ENCODE measurements at places on chromosomes 4 and X. TPM values are rescaled to one million over a fixed set of nuclear protein-coding genes. Genes with fewer than 3 reads are reported as not detected.

Gene RHOXF1
- not detected for total RNA-seq

Gene PLK4
- total RNA-seq = 3.1 TPM

GRCh38 chr4:4421356-4421755 lies 34.5 kb downstream of the NSG1 start:
- no peaks in the 10 kb centered on the region for H3K4me1 ChIP-seq
- H3K27ac ChIP-seq = no peak overlapping the region
- no peak overlapping the region for H3K4me3 ChIP-seq
- DNase-seq = peak; percentile 60
- H3K27me3 ChIP-seq = no peaks in the 10 kb centered on the region
- peaks cover 26% of the 10 kb centered on the region for H3K36me3 ChIP-seq

Gene PF4V1
- not detected for total RNA-seq

Gene ACE2
- not detected for total RNA-seq

DNA sequence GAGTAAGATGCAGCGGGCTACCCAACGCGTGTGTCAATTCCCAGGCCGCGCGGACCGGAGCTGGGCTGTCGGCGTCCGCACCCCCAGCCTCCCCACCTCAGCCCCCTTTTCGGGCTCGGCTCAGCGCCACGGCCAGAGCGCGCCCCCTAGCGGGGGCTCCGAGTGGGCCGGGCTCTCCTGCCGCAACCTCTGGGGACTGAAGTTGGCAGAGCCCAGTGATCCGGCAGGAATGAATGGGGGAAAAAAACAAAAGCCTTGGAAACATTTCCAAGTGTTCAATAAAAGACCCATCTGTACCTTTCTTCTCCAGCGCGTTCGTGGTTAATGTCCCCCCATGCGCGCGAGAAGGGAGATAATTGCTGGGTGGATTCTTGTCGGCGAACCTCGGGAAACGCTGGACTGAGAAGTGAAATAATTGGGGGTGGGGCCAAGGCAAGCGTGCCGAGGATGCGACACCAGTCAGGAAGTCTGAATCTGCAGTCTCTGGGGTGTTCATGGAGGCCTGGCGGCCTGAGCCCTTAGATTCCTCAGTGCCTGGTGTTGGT lies 5.2 kb upstream of the ARX start:
- H3K4me3 ChIP-seq = peak overlapping the region; percentile 25
- H3K27ac ChIP-seq = no peak overlapping the region
- peaks cover 1% of the 10 kb centered on the region for H3K36me3 ChIP-seq
- no peak for DNase-seq
- H3K4me1 ChIP-seq = peaks cover 33% of the 10 kb centered on the region

Gene KANTR
- 6.6 TPM for total RNA-seq

DNA sequence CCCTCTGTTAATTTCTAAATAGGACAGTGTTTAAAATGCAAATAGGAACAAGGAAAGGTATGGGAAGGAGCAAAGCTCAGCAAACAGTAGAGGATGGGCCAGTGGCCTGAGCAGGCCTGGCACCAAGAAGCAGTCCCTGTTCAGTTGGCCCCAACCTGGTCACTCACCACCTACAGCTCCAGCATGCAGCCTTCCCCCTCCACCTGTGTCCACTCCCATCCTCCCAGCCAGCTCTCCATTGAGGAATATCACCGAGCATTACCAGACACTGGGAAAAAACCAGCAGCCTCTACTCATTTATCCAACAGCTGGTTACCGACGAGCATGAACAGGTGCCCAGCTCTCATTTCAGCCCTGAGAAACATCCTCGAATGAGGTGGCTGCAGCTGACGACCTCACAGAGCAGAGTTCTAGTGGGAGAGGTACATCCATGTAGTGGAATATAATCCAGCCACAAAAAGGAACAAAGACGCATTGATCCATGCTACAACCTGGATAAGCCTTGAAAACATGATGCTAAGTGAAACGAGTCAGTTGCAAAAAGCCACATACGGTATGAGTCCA lies 25.6 kb downstream of the CD99L2 start:
- H3K27me3 ChIP-seq = no peaks in the 10 kb centered on the region
- no peak overlapping the region for H3K4me3 ChIP-seq
- no peak for DNase-seq
- peaks cover 20% of the 10 kb centered on the region for H3K4me1 ChIP-seq
- no peak overlapping the region for H3K27ac ChIP-seq

GRCh38 chrX:82676386-82676785 lies 831.7 kb upstream of the POU3F4 start:
- H3K4me3 ChIP-seq = no peak overlapping the region
- no peak overlapping the region for H3K27ac ChIP-seq
- H3K36me3 ChIP-seq = no peaks in the 10 kb centered on the region
- H3K4me1 ChIP-seq = no peaks in the 10 kb centered on the region
- DNase-seq = no peak

DNA sequence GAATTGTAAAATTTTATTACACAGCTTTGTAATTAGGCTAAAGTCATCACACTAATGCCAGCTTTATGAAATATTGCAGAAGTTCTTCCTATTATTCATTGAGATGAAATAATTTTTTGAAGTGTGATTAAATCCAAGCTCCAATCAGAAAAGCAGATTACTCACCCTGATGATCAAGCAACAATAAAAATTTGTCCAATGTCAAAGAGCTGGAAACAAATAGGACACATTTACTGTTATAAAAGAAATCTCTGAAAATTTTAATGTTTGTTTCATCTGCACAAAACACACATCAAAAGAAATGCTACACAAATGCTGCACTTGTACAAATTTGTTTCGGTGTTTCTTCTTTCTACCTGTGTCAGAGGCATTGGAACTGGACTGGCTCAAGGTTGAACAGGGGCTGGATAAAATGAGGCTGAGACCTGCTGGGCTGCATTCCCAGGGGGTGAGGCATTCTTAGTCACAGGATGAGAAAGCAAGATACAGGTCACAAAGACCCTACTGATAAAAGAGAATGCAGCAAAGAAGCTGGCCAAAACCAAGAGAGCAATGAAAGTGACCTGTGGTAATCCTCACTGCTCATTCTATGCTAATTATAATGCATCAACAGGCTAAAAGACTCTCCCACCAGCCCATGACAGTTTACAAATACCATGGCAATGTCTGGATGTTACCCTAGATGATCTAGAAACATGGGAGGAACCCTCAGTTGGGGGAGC lies 78.3 kb downstream of the GASK1B start:
- H3K36me3 ChIP-seq = no peaks in the 10 kb centered on the region
- no peak overlapping the region for H3K27ac ChIP-seq
- H3K27me3 ChIP-seq = no peaks in the 10 kb centered on the region
- DNase-seq = no peak

DNA sequence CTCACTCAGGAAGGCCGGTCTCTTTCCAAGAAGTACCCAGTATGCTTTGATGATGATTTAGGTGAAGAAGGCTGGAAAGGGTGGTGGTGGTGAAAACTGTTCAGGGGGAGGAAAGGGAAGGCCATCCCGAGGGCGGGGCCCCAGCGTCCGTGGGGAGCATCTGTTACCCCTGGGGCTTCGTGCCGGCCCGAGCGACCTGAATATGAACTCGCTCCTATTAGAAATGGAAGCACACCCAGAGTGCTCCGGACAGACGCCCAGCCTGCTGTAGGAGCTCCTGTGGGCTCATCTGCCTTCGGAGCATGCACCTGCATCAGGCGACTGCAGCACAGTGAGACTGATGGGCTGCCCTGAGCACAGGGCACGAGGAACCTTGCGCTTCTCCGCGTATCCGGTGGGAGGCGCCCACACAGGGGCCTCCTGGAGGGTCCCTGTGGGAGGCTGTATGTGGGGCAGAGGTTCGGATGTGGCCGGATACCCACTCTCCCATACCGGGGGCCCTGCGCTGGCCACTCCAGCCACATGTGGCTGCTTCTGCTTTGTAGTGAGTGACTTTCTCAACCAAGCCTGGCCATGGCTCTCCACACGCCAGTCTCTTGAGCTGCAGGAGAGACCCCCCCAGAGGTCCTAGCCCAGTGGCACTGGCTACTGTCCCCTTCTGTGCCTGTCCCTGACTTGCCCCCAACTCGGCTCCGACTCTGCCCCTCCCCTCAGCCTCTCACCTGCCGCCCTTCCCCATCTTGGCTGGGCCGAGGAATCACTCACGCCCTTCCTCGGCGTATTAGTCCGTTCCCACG lies 36.7 kb downstream of the FGFRL1 start:
- no peak overlapping the region for H3K4me3 ChIP-seq
- H3K4me1 ChIP-seq = peaks cover 65% of the 10 kb centered on the region
- H3K36me3 ChIP-seq = no peaks in the 10 kb centered on the region
- peaks cover under 1% of the 10 kb centered on the region for H3K27me3 ChIP-seq
- H3K27ac ChIP-seq = peak overlapping the region; percentile 88

- no peaks in the 10 kb centered on the region for H3K27me3 ChIP-seq
- peaks cover 32% of the 10 kb centered on the region for H3K36me3 ChIP-seq
- no peak overlapping the region for H3K4me3 ChIP-seq
Measured at GRCh38 chr4:143202824-143203223, 18.1 kb downstream of the USP38 start.

Gene C4orf50
- total RNA-seq = not detected

DNA sequence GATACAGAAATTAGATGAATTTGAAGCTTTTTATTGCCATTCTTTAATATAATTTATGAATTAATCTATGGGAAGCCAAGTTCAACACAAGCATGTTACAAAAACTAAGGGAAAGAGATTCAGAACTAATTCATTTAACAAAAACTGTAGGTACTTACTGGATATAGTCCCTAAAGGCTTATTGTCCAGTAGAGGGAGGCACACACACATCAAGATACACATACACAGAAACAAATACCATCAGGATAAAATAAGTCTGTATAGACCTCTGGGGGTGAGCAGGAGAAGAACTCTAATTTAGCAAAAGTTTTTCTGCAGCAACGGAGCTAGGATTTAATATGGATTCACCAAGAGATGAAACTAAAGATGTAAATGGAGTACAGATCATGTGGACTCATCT lies 83.0 kb upstream of the IL13RA1 start:
- no peaks in the 10 kb centered on the region for H3K4me1 ChIP-seq
- no peak overlapping the region for H3K4me3 ChIP-seq
- no peak for DNase-seq
- no peaks in the 10 kb centered on the region for H3K27me3 ChIP-seq
- H3K27ac ChIP-seq = no peak overlapping the region

DNA sequence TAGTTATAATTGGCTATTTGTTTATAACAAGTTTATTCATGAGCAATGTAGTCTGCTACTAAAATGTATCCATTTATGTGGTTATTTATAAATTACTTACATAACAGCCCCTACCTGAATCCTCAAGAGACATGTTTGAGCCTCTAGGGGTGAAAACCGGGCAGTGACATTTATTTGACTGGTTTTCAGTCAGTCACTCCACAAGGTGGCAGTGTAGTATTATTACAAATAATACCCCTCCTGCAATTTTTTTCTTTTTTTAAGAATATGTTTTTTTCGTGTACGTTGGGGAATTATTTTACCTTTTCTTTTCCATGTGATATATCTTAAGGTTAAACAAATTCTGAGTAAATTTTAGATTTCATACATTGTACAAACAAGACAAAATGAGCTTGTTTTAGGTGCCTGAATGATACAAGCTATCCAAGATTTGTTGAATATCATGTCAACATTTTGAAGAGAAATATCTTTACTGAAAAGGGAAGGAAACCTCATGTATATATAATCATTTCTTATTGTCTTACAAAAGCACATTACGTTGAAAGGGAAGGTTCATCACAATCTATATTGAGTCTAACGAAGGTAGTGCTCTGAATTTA lies 598.7 kb upstream of the TECRL start:
- peaks cover 4% of the 10 kb centered on the region for H3K27me3 ChIP-seq
- no peak for DNase-seq
- no peak overlapping the region for H3K27ac ChIP-seq
- H3K4me1 ChIP-seq = no peaks in the 10 kb centered on the region
- H3K36me3 ChIP-seq = no peaks in the 10 kb centered on the region

- no peaks in the 10 kb centered on the region for H3K4me1 ChIP-seq
- H3K36me3 ChIP-seq = no peaks in the 10 kb centered on the region
- no peak for DNase-seq
- no peak overlapping the region for H3K4me3 ChIP-seq
- no peaks in the 10 kb centered on the region for H3K27me3 ChIP-seq
Measured at GRCh38 chrX:73262991-73263390, 48.3 kb upstream of the NAP1L2 start.

Gene MMGT1
- 27.6 TPM for total RNA-seq

DNA sequence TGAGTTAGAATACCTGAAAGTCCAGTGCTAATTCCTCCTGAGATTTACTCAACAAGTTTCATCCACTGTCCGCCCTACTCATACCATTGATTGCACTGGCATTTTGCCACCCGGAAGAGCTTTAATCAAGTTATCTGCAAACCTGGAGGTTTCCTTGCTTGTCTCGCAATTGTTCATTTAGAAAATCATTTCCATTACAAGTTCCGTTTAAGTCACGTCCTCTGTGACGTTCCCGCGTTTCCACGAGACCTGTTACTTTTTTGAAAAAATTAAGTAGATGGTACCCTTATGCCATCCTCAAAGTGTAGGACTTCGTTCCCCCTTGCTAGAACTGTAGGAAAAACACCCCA lies 761 bp upstream of the FRYL start:
- H3K36me3 ChIP-seq = no peaks in the 10 kb centered on the region
- H3K4me1 ChIP-seq = peaks cover 39% of the 10 kb centered on the region
- H3K27me3 ChIP-seq = no peaks in the 10 kb centered on the region

DNA sequence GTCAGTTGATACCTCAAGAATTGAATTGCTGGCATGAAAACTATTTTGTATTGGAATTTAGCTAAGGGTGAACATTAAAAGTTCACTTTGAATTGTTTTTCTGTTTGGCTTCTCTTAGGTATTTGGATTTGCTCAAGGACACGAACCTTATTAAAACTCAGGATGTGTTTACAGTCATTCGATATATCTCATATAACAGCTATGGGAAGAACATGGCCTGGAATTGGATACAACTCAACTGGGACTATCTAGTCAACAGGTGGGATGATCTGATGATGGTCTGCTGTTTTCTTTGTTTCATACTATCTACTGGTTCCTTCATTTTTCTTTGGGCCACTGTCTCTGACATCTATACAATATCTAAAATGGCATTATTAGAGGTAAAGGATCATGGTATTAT lies 69.7 kb downstream of the PITX2 start:
- H3K4me1 ChIP-seq = no peaks in the 10 kb centered on the region
- no peaks in the 10 kb centered on the region for H3K36me3 ChIP-seq
- H3K27me3 ChIP-seq = peaks cover 5% of the 10 kb centered on the region
- no peak overlapping the region for H3K27ac ChIP-seq
- no peak for DNase-seq

Gene SLC6A14
- total RNA-seq = not detected

Gene IL21
- total RNA-seq = not detected

Gene SSX2B
- total RNA-seq = not detected

Gene SRPX
- total RNA-seq = 33.5 TPM

Gene RBMXL3
- total RNA-seq = not detected

DNA sequence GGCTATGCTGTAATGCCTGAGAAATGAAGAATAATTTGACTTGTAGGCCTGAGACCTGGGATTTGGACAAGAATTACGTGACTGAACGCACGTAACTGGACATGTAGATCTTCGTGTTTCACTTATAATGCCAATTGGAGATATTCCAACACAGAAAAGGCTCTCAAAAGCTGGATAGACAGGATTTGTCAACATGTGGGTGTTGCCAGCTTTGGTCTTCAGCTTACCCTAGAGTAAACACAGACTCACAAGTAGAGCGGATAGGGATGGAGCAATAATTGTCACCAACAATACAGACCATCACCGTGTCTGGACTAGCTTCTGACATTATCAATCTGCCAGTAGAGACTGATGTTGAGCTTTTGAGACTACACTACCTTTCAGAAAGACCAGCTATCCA lies 1511.0 kb upstream of the ADGRL3 start:
- no peak overlapping the region for H3K27ac ChIP-seq
- no peaks in the 10 kb centered on the region for H3K27me3 ChIP-seq
- no peaks in the 10 kb centered on the region for H3K36me3 ChIP-seq

Data from chondrocyte (in vitro differentiated cells).